LHCN-M2 (cell line): ENCODE measurements at places on chromosomes 7 and 10. TPM values are rescaled to one million over a fixed set of nuclear protein-coding genes. Genes with fewer than 3 reads are reported as not detected.
A peak's percentile ranks its signal among the peaks of the same experiment; 100 is the strongest.

- DNase-seq = no peak
Observed at GRCh38 chr10:127462643-127463295, 86.3 kb upstream of the NPS start.

- DNase-seq = no peak
Observed at GRCh38 chr7:146090023-146090645, 26.5 kb upstream of the CNTNAP2 start.

Gene SLC26A5
- total RNA-seq = not detected in 2 replicates

Gene OLAH
- 0.69 and 2.6 TPM in 2 replicates for total RNA-seq

GRCh38 chr7:30633223-30633622 lies 38.5 kb downstream of the GARS1 start:
- DNase-seq = no peak

GRCh38 chr10:76481178-76481577 lies 1049.8 kb downstream of the LRMDA start:
- no peak for DNase-seq

- DNase-seq = no peak
Observed at GRCh38 chr10:21600804-21601433, 66.9 kb downstream of the MLLT10 start.

DNA sequence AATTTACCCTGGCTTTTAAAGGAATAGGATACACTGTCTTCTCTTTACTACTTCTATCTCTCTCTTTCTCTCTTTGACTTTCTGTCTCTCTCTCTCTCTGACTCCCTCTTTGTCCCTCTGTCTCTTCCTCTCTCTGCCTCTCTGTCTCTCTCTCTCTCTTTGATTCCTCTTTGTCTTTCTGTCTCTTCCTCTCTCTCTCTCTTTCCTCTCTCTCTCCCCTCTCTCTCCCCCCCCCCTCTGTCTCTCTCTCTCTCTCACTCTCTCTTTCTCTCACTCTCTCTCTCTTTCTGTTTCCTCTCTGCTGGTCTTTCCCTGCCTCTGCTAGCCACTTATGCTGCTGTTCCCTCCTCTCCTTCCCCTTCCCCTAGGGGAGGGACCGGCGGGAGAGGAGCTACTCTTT lies 149.0 kb downstream of the LYZL1 start:
- DNase-seq = no peak

Gene RPA3
- 65.5 and 67.5 TPM in 2 replicates for total RNA-seq

- no peak for DNase-seq
Observed at GRCh38 chr10:17035446-17035845, 94.2 kb downstream of the CUBN start.

DNA sequence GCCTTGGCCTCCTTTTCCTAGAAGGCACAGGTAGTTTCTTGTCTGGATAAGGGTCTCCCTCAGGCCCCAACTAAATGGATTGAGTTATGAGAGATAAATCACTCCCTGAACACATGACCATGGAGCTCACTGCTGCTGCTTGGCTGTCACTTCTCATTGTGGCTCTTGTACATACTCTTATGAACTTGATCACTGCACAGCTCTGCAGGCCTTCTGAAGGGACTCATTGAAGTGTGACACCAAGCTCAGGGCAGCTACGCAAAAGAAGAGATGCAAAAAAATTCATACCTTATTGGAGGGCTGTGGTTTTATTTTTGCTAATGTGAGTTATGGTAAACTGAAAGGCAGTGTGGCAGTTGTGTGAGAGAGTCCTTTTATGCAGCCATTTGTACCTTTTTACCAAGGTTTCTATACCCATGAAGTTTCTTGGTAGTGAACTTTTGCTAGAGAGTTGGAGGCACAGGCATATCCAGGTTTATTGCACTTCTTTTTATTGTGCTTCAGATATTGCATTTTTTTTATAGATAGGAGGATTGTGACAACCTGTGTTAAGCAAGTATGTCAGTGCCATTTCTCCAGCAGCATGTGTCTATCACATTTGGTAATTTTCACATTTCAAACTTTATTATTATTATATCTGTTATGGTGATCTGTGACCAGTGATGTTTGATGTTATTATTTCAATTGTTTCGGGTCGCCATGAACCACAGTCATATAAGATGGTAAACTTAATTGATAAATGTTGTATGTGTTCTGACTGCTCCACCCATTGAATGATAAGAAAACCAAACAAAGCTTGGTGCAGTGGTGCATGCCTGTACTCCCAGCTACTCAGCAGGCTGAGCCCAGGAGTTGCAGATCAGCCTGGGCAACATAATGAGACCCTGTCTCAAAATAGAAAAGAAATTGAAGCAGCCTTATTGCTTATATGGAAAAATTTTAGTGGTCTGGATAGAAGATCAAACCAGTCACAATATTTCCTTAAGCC lies 100.6 kb downstream of the LRRC4 start:
- no peak for DNase-seq

Gene NAT16
- total RNA-seq = not detected in 2 replicates

DNA sequence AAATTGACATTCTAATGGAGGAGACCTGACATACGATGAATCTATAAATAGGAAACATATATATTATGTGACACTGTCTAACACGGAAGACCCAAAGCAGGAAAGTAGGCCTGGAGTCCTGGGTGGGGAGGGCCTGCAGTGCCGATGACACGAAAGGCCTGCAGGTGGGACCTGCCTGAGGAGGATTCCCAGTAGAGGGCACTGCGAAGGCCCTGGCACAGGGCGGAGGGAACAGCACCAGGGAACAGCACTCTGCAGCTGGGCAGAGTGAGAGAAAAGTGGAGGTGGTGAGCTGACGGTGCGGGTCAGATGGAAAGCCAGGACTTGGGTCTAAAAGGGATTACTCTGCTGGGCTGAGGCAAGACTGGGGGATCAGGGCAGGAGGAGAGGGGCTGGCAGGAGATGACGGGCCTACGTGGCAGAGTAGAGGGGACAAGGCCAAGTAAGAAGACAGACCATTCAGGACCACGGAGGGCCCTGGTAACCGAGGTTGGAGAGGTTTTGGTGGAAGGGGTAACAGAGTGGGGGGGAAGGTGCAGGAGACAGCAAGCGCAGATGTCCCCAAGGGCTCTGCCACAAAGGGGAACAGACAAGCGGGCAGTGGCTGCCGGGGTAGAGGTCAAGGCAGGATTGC lies 8.1 kb downstream of the ZNF746 start:
- no peak for DNase-seq

- DNase-seq = peak; percentile 50
Observed at GRCh38 chr7:77940647-77941046, 142.1 kb downstream of the PHTF2 start.

DNA sequence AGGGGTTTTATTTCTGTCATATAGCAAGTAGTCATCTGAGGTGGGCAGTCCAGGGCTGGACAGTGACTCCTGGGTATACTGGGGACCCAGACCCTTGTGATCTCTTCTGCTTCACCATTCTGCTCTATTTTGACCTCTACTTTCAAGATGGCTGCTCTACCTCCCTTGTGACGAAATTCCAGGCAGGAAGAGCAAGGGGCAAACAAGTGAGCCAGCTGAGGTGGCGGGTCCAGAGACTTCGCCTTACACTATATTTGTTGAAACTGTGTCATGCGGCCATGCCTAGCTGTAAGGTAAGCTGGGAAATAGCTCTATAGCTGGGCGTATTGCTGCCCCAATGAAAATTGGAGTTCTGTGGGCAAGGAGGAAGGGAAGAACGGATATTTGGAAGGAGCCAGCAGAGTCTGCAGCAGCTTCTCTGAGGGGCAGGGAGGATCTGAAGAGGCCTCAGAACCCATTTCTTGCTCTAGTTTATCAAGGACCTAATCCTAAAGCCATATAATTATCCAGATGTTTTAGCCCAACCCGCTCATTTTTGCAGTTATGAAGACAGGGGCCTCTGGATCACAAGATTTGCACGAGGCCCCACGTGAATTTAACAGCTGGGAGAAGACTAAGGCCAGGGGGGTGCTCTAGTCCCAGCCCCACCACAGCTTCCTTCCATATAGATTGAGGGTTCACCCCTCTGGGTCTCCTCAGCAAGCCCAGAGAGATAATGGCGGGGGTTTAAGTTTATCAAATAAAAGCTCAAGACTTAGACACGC lies 7.7 kb upstream of the CPA1 start:
- peak; percentile 55 for DNase-seq

GRCh38 chr7:100452513-100452912 lies 11.5 kb downstream of the SPACDR start:
- DNase-seq = no peak

DNA sequence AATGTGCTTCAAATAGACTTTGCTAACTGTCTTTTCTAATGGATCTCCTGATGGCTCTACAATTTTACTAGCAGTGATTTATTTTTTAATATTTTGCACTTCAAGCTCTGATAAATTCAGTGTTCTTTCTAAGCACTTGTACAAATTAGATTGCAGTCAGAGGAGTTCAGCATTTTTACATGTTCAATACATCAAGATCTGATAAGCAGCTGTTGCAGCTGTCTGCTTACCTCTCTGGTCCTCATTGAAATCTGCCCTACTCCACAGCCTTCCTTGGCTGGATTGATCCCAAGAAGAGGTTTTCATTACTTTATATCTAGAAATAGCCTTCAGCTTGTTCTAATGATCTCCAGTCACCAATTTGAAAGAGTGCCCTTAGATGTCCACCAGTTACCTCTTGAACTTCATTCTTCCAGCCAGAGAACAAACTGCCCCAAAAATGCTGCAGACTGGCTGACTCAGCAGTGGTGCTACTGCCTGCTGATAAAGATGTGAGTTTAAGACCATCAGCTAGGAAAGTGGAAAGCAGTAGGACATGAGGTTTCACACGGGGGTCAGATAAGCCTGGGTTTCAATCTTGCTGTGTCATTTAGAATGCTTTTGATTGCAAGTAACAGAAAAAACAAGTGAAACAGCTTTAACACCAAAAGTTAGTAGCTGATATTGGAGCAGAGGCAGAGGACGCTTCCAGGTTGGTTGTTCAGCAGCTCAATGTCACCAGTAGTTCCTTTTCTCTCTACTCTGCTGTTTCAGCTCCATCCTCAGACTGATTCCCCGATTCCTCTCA lies 350.9 kb upstream of the NPVF start:
- DNase-seq = no peak

DNA sequence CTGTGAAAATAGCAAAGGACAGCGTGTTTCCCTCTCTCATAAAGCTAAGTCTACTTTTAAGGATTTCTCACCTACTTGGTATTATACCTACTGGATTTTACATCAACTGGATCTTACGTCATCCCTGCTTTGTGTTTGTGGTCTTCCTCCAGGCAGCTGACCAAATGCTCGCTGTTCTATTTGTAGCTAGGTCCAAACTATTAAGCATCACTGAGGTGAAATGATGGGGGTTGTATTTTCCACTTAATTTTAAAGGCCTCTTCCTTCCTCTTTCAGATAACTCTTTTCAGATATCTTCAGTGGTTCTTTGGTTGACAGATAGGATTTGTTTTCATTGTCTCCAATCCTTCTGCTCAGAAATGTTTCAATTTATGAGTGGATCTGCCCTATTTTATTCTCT lies 169.7 kb downstream of the RNLS start:
- no peak for DNase-seq

GRCh38 chr10:121495719-121496118 lies 102.5 kb downstream of the FGFR2 start:
- DNase-seq = no peak

Gene ERVW-1
- total RNA-seq = not detected in 2 replicates

Gene TRIM50
- not detected in 2 replicates for total RNA-seq

DNA sequence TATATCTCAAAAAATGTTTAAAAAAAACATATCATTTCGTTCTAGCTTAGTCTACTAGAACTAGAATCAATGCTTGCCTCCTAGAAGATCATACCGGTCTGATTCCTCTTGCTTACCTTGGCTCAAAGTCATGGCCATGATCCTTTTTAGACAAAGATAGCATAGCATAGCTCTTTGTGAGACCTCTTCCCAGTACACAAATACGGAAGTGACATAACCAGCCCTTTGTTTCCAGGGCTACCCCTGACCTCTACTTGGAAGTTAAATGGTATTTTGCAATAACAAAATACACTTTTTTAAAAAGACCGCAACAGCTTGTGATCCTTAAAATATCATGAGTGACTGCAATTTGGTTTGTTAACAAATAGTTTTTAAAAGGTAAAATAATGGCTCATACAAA lies 130.7 kb upstream of the NOBOX start:
- no peak for DNase-seq

DNA sequence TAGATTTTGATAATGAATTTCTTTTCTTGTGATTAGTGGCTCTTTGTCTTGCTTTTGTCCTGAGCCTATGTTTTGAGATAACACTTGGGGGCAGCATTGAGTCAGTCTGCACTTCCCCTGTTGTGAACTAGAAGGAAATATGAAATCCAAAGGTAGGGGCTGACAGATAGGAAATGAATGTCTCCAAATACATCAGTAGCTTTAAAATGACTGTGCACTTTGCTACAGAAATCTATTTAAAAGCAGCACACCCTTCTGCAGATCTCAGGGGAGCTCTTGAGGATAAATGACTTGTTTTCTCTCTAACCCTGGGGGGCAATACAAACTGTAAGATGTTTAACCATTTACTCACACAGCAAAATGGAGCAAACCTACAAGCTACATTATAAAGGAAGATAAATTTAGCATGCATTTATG lies 176.0 kb upstream of the MYO3A start:
- no peak for DNase-seq

Gene BTBD16
- not detected in 2 replicates for total RNA-seq

- DNase-seq = peak; percentile 31
Observed at GRCh38 chr7:4797858-4798705, 22.7 kb downstream of the AP5Z1 start.

DNA sequence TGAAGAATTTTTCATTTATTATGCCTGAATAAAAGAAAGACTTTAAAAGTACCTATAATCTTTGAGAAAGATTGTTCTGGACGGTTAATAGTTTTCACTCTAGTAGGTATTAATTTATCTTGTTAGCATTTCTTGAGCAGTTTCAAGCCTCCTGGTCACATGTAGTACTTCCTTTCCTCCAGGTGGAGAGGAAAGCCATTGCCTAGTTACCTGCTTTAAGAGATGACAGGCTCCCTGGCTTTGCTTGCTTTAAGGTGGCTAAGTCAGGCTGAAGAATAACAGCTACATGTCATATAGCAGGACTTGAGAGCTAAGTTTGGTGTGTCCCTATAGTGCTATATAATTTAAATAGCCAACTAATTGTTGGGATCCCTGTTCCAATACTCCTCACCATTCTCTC lies 160.2 kb downstream of the CDK14 start:
- no peak for DNase-seq

Gene GNAT3
- total RNA-seq = not detected in 2 replicates

GRCh38 chr10:96238646-96239623 lies 32.4 kb downstream of the BLNK start:
- DNase-seq = peak; percentile 2

DNA sequence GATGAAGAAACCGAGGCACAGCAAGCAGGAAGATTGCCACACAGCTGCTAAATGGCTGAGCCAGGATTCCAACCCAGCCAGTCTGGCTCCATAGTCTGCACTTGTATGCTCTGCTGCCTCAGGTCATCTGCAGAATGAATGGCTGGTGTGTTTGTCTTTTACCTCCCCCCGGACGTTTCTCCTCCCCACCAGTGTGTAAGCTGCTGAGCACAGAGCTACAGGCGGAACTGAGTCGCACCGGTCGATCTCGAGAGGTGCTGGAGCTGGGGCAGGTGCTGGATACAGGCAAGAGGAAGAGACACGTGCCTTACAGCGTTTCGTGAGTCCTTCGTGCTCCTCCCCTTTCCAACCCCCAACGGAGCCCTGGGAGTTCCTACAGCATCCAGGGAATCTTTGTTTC lies 2.6 kb downstream of the CNPY4 start:
- DNase-seq = no peak
